Activated CD8-positive, alpha-beta memory T cell treated with anti-CD3 and anti-CD28 coated beads for 4 hours (primary cell): ENCODE measurements at places on chromosomes 7 and 10.

- DNase-seq = no peak
These were observed 121.7 kb downstream of the MACC1 start for GRCh38 chr7:20095436-20095835.

GRCh38 chr7:110442381-110442837, 648.5 kb upstream of the LRRN3 start:
- no peak for DNase-seq

GRCh38 chr10:101224910-101225823, 4.1 kb downstream of the LBX1 start:
- DNase-seq = no peak

DNA sequence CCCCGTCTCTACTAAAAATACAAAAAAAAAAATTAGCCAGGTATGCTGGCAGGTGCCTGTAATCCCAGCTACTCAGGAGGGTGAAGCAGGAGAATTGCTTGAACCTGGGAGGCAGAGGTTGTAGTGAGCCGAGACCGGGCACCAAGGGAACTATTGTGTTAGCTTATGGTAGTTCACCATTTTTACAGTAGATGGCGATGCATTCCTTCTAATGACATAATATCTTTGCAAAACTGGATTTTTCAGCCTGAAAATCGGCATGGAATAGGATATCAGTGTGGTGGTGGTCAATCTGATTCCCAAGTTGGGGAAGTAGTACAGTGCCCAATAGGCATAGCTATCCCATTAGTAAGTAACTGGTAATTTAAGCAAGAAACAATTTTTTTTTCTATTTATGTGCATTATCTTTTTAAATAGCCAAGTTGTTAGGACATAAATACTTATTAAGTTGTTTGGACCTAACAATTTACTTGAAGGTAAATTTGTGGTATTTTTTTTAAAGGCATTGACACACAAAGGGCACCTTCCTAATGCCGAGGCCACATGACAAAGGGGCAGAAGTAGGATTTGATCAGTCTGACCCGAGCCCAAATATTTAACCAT, 17.6 kb upstream of the IMPDH1 start:
- no peak for DNase-seq
